Calu3 (cell line): ENCODE measurements at places on chromosomes 13 and 19.

- no peak for DNase-seq
- H3K36me3 ChIP-seq: no peaks in the 10 kb centered on the region
Measured at GRCh38 chr13:91134803-91135184, 212.7 kb upstream of the MIR17HG start.

DNA sequence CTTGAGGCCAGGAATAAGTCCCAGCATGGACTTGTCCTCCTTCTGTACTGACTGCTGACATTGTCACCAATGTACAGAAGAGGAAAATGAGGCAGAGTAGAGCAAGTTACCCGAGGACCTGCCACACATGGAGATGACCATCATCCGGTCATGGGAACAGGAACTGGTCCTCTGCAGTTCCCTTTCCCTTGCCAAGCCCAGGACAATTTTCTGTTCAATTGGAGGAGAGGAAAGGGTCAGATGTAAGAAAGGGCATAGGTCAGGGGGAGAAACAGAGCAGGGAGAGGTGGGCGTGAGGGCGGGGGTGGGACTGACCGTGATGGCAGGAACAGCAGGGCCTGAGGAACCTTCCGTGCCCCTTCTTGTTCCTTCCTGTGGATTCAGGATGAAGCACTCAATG is 18.6 kb downstream of the PHLDB3 start:
- H3K4me1 ChIP-seq: no peaks in the 10 kb centered on the region
- no peak overlapping the region for H3K4me3 ChIP-seq
- peaks cover 9% of the 10 kb centered on the region for H3K36me3 ChIP-seq
- no peak overlapping the region for H3K27ac ChIP-seq
- DNase-seq: no peak

DNA sequence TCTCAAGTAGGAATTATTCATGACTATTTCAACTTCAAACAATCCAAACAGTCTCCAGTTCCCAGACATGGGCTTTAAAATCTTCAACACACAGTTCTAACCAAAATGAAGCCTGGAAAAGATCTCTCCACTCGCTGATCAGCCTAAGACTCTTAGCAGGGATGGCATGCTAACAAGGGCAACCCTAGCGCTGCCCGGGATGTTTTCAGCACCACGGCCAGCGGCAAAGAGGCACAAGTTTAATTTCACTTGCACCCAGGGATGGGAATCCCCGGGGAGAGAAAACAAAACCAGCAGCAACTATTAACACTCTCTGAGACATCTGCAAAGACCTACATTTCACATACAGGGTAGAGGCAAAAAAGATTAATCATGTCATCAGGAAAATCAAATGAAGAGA is 43.0 kb downstream of the CACNA1A start:
- H3K4me1 ChIP-seq: no peaks in the 10 kb centered on the region
- peak; percentile 9 for DNase-seq
- no peak overlapping the region for H3K4me3 ChIP-seq
- peaks cover 44% of the 10 kb centered on the region for H3K27me3 ChIP-seq
- no peaks in the 10 kb centered on the region for H3K36me3 ChIP-seq
- no peak overlapping the region for H3K27ac ChIP-seq

DNA sequence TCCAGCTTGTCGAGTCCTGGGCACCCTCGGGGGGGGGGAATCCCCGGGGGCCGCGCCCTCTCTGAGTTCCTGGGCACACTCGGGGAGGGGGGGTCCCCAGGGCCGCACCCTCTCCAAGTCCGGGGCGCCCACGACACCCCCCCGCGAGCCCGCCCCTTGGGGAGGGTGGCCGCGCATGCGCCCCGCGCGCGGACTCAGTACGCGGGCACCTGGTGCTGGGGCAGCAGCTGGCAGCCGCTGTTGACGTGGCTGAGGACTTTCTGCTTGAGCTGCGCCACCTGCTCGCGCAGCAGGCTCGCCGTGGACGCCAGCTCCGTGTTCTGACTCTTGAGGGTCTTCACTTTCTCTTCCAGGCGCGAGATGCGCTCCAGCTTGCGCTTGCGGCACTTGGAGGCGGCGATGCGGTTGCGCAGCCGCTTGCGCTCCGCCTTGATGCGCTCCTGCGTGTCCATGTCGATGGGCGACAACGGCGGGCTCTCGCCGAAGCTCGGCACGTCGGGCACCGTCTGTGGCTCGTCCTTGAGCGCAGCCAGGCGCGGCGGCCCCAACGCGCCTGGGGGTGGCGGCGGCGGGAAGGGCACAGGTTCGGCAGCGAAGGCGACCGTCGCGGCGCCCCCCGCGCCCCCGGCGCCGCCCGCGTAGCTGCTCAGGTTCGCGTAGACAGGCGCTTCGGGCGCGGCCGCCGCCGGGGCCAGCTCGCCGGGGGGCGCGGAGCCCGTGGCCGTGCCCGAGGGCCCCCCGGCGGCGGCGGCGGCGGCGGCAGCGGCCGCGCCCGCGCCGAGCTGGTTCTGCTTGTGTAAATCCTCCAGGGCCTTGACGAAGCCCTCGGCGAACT is 958 bp downstream of the JUND start:
- H3K27ac ChIP-seq: peak overlapping the region; percentile 95
- peak overlapping the region; percentile 74 for H3K4me3 ChIP-seq
- no peaks in the 10 kb centered on the region for H3K27me3 ChIP-seq
- H3K36me3 ChIP-seq: peaks cover 63% of the 10 kb centered on the region
- peaks cover 17% of the 10 kb centered on the region for H3K4me1 ChIP-seq

GRCh38 chr13:31068119-31068423 is 93.6 kb downstream of the HSPH1 start:
- H3K36me3 ChIP-seq: no peaks in the 10 kb centered on the region
- no peaks in the 10 kb centered on the region for H3K27me3 ChIP-seq
- no peak overlapping the region for H3K4me3 ChIP-seq
- H3K27ac ChIP-seq: no peak overlapping the region
- peaks cover 8% of the 10 kb centered on the region for H3K4me1 ChIP-seq
